ENCODE measurements at places on chromosomes 4 and X.
A peak's percentile ranks its signal among the peaks of the same experiment; 100 is the strongest.

GRCh38 chr4:37224854-37225253 is 19.7 kb upstream of the NWD2 start:
- no peak for DNase-seq

- DNase-seq = peak; percentile 65
Measured at GRCh38 chrX:37684973-37685372, 618 bp upstream of the XK start.

GRCh38 chrX:120797188-120797851 is 78.3 kb downstream of the CT47B1 start:
- DNase-seq = peak; percentile 31

DNA sequence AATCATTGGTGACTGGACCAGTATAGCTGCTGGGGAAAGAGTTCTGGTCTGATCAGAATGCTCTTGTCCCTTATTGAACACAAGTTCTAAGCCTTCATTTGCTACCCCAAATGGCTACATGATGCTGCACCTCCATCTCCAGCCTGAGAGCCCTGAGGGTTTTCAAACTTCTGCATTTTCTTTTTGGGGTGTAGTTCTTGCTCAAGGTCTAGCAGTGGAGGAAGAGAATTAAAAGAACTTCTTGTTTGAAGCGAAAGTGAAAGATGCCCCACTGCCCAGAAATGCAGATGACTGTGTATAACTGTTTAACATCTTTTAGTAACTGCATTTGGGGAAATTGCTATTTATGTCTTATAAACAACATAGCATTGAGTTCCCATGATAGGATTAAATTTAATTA is 38.5 kb downstream of the LAMTOR3 start:
- peak; percentile 12 for DNase-seq

- no peak for DNase-seq
Measured at GRCh38 chrX:44961817-44962607, 89.0 kb downstream of the KDM6A start.

DNA sequence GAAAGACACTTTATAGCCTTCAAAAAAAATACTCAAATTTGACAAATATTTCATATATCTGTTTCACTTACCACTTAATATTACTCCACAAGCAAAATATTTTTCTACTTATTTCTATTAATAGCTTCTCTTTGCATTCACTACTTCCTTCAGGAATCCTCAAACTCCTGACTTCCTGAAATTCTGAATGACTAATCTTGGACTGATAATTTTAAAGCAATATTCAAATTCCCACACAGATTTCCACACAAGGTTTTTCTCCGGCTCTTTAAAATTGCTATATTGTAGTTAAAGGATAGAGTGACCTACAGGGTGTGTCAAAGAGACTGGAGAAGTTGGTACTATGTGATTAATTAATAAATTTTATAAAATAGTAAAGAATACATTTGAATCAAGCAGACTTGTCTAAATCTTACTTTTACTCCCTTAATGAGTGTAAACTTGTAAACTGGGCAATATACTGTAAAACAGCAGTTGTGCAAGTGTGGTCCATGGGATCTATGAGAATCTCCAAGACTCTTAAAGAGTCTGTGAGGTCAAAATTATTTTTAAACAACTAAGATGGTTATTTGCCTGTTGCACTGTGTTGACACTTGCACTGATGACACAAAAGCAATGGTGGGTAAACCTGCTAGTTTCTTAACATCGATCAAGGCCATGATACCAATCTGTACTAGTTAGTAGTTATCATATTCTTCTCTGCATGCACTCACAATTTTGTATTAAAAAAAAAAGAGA is 44.5 kb downstream of the ANKRD17 start:
- DNase-seq = no peak

DNA sequence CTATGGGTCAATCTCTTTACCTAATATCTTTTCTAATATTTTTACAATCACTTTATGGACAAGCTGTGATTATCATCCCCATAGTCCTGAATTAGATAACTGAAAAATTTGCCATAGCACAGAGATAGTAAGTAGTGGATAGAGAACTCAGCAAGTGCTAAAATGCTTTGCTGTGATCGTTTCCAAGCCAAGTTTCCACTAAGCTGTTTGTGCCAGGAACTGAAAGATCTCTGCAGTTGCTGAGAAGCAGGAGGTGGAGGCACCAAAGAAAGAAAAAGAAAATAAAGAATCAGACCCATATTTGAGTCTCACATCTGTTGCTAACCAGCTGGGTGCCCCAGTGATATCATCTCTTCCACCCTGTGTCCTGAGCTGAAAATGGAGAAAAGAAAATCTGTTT is 605.6 kb upstream of the BOD1L1 start:
- DNase-seq = no peak

DNA sequence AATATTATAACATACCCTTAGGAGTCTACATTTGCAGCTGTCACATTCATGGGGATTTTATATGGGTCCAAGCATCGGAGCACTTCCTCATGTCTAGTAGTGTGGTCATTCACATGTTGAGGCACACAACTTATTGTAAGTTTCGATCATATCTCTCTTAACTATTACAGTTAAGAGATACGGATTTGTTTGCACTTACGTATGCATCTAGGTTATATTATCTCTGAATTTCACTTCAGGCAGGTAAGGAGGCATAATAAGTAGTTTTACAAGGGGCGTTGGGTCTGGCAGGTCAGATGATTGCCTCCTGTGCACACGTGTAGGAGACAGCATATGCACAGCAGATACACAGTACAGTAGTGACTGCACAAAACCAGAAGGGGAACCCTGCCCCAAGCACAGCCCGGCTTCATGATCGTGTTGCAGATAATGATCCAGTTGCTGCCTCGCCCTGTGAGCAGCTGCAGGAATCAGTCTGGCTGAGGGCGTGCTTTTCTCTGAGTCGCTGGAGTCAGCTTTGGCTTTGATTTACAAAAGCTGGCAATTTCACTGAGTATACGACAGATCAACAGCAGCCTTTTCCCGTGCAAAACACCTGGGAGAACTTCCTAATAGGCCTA is 302.9 kb upstream of the GATB start:
- DNase-seq = peak; percentile 78

DNA sequence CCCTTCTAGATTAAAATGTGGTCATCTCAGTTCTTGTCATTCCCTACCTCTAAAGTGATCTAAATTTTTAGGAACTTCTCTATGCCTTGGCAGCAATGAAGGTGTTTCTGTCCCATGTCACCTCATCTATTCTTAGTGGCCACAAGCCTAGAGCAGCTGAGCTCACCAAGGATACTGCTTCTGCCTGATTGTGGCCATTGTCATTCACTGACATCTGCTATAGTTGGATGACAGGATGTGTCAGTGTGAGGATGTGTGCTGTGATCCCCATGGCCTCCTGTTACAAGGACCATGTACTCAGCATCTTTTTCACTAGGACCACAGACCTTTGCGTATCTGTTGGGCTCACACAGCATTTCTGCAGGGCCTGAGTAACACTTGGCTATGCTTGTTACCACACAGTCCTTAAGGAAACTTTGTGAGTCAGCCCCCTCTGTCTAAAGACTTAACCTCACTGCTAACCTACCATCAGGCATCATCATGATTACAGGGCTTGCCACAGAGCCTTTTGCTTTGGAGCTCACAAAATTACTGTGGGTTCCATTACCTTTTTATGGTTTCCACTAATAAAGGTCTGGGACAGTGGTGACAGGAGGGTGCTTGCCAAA is 421.0 kb downstream of the ADAM29 start:
- DNase-seq = no peak

- DNase-seq = peak; percentile 85
Measured at GRCh38 chr4:109998867-109999584, 86.3 kb downstream of the EGF start.

DNA sequence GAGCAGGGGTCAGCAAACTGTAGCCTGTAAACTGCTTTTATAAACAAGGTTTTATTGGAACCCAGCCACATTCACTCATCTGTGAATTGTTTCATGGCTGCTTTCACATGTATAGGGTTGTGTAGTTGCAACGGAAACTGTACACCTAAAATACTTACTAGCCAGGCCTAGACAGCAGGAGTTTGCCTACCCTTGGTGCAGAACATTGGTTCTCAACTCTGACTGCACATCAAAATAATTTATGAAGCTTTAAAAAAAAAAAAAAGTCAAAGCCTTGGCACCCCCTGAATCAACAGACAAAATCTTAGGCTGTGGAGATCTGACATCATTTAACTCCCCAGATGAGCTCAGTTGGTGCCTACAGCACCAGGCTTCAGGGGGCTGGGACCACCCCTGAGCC is 27.8 kb downstream of the ADGRA3 start:
- no peak for DNase-seq

GRCh38 chrX:105610411-105610810 is 211.9 kb upstream of the NRK start:
- DNase-seq = no peak

GRCh38 chr4:126752702-126753101 is 880.1 kb upstream of the INTU start:
- no peak for DNase-seq

DNA sequence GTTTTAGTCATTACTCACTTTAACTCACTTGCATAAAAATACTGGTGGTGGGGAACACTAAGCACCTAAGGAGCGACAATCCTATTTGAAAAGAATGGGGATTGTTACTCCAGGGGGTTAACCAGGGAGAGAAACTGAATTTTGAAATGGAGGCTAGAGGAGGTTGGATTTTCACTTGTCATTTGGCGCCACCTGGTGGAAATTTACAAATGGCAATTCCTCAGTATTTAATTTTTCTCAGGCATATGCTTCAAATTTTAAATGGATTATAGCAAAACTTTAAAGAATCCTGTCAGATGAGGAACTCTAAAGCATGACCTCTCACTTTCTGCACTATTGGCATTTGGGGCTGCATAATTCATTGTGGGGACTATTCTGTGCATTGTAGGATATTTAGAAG is 2.7 kb upstream of the GEMIN8 start:
- peak; percentile 61 for DNase-seq

GRCh38 chr4:1547856-1548826 is 136.0 kb downstream of the FAM53A start:
- DNase-seq = no peak

- DNase-seq = no peak
Measured at GRCh38 chrX:40938423-40938822, 146.8 kb upstream of the USP9X start.

GRCh38 chr4:183940864-183941263 is 35.8 kb downstream of the STOX2 start:
- DNase-seq = no peak

DNA sequence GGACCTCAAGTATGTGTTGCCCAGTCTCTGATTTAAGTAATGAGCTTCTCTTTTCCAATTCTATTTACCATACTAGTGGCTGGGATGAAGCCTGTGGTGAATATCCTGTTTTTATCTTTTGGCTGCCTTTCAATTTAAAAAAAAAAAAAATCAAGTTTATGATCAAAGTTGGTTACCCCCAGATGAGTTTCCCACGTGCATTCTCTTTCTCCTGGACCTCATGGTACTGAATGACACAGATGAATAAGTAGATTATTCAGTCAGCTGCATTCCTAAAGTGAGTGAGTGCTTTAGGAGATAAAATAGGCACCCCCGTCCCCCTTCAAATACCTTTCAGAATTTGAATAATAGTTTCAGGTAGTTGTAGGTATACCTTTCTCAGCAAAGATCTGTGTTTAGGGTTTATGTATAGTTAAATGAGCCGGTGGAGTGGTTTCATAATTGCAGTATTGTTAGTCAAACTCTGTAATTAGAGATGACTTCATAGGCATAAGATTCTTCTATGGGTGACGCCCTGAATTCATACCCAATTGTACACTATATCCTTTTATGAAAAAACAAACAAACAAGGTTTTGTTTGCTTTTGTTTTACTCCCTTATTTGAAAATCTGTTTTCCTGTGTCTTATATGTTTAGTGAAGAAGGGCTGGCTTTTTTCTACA is 41.9 kb downstream of the PLS3 start:
- no peak for DNase-seq

DNA sequence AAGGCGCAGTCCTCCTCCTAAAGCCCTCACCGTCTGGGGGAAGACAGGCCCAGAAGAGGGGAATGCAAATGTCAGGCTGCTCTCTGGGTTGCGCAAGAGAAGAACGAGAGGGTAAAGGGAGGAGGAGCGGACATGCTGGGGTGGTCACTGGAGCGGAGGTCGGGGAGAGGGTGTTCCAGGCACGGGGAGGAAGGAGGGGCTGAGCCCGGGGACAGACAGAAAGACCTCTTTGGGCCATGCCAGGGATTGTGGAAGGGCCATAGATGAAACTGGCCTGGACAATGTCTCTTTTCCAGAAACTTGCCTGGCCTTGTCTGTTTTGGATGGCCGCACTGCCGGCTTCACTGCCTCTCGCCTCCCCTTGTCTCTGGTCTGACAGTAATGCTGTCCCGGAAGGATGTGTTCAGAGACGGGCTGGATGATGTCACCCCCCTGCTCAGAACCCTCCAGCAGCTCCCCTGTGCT is 121.0 kb downstream of the SORCS2 start:
- DNase-seq = no peak

DNA sequence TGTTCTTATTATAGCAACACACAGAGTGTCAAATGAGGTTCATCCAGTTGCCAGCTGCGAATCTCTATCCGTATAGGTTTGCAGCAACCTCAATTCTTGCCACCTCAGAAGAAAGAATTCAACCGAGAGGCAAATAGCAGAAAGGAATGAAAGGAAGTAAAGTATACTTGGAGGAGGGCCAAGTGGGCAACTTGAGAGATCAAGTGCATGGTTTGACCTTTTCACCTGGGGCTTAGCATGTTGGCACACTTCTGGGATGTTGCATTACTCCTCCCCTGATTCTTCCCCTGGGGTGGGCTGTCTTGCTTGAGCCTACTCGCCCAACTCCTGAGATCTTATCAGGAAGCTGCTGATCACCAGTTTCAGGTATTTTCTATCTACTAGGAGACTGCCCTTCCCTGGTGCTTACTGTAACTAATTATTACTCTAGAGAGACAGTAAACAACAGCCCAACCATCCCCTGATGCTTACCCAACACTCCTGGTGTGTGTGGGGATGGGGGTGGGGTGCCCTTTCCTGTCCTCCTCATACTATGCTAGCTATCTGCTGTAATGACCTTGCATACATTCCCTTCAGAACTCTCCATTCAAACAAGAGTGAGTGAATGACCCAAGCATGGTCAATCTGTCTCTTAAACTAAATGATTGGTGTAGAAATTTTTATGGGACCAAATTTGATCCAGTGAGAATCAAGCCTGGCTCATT is 7.3 kb upstream of the TMEM33 start:
- DNase-seq = no peak

DNA sequence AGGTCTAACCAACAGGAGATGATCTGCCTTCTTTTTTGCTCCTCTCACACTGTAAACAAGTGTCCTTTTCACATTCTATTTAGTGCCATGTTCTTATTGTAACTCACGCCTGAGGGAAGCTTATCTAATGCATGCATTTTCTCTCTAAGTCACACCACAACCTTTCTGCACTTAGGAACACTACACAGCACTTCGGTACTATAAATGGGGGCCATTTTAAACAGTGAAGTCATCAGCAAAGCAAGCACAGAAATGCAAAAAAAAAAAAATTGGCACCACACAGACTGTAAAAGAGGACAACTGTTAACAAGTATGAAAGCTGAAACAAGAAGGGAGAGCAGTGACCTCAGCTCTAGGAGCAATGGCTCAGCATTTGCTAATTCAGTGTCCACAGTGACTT is 45.2 kb downstream of the PRSS12 start:
- no peak for DNase-seq

DNA sequence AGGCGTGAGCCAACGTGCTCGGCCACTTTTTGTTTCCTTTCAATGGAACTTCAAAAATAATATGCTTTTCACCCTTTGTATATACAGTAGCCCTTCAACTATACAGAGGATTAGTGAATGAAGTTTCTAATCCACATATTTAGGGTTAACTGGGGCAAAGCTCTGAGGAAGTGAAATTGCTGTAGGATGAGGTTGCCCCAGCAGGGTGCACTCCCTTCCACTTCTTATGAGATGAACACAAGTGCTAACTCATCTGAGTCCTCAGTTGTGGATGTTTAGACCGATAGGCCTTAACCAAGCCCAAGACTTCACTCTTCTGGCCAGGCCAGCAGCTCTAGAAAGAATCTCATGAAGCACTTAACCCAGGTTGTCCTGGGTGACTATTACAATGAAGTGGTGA is 29.1 kb upstream of the CT55 start:
- no peak for DNase-seq
